ENCODE measurements at places on chromosomes 3 and 15.

- no peak for DNase-seq
Observed at GRCh38 chr3:190481779-190482178, 32.1 kb upstream of the TMEM207 start.

DNA sequence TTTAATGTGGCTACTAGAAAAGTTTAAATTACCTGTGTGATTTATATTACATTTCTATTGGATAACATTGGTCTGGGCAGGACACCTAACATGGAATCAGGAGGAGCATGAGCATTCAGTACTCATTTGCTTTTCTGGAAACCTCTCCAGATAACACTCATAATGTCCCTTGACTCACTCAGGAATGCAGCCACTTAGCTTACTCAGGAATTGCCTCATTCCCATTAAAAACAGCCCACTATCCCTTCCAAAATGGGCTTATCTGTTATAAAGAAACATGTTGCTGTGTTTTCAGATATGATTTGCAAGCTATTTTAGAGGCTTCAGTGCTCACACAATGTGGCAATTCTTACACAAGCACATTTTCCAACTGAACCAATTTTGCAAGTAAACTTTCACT lies 17.1 kb downstream of the GBE1 start:
- DNase-seq: no peak

DNA sequence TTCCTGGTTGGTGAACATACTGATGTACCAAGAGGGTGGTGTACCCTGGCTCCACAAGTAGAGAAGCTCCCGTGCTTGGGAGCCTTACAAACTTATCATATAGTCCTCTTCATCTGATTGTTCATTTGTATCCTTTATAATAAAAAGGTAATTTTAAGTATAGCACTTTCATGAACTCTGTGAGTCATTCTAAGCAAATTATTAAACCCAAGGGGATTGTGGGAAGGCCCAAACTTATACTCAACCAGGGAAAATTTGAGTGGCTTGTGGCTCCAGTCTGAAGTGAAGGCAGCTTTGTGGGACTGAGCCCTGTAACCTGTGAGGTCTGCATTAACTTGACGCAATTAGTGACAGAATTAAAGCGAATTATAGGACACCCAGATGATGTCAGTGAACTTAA lies 29.0 kb downstream of the TTBK2 start:
- DNase-seq: no peak

- DNase-seq: no peak
Observed at GRCh38 chr3:192875971-192876565, 41.6 kb downstream of the MB21D2 start.

GRCh38 chr15:42058791-42059190 lies 35.6 kb downstream of the PLA2G4D start:
- DNase-seq: peak; percentile 7

DNA sequence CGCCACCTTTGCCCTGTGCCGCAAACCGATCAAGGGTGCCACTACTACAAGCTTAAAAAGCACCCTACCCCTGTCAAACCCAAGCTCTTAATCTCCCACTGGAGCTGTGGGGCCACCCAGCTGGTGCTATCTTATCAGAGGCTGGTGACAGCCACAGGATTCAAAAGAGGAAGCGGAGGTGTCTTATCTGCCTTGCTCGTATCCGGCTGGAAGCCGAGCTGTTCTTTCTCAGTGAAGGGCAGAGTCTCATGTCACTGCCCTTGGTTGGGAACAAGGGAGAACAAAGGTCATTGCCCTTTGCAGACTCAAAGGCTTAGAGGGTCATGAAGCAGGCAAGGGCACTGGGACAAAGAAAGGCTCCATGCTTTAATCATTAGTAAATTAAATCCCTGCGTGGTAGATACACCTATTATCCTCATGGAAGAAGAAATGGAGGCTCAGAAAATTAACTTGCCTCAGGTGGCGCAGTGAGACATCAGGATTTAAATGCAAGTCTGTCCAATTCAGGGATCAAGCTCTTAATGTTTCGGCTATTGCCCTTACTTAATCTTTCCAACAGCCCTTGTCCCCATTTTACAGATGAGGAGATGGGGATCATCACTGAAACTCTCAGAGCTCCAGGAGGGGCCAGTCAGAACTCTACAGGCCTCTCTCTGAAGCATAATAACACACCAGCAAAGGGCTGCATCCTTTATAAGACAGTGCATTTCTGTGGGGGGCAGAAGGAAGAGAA lies 360.0 kb upstream of the PROK2 start:
- DNase-seq: no peak

DNA sequence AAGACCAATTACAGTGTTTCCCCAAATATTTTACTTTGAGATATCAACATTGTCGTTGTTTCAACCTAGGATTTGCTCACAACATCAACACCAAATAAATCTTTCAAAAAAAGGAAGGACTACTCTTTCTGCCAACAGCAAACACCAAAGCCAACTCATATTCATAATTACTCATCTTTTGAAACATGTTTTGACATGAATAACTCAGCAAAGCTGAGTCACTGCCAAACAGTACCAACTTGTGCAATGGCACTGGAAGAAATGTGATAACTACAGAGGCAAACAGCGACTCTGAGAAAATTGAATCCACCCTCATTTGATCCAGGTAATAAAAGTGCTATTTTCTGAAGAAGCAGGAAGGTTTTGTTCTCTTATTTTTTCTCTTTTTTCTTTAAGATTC lies 67.2 kb downstream of the PEX5L start:
- no peak for DNase-seq

DNA sequence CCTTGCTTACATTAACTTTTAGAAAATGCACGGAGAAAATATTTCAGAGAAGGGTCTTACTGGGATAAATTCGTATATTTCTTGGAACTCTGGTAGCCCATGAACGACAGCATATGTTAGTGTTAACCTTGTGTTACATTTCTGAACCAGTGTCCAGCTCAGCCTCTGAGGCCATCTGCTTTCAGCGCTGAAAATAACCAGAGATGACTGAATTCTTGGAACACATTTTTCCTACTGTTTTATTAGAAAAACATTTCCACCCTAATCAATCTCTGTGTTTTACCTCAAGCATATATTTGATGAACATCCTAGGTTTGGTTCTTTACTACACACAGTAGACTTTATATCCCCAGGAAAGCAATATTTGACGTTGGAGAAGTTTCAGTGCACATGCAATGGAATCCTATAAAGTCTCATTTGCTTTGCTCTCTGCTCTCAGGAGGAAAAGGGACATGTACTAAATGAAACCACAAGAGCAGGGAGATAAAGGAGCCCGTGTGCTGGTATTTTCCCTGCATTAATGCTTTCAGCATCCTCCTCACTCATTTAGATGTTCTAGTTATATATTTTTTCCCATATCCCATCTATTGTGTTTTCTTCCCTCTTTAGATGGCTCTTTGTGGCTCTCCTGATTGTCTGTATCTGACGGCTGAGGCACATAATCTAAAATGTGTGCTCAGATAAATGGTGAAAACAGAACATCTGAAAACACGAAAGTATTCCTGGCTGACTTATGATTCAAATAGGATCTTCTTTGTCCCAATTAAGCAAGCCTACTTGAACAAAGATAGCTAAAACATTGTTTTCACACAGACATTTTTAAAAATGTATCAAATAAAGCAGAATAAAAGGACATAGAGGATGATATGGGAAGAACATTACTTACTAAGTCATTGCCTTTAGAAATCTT lies 151.7 kb upstream of the KCNMB2 start:
- DNase-seq: no peak

DNA sequence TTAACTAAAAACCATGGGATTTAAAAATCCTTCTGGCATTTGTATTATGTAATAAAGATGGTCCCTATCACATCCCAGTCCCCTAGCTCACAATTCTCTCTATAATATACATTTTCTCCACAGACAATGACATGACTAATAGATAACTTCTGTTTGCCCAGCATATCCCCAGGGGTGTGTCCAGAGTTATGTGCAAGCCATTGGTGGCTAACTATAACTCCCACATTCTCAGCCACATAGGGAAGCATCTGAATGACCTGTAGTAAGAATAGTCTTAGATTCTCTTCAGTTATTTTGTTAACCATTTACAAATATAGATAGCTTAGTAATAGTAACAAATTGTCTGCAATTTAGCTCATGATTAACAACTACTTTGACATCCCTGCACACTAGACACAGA lies 52.2 kb upstream of the RBSN start:
- DNase-seq: no peak

DNA sequence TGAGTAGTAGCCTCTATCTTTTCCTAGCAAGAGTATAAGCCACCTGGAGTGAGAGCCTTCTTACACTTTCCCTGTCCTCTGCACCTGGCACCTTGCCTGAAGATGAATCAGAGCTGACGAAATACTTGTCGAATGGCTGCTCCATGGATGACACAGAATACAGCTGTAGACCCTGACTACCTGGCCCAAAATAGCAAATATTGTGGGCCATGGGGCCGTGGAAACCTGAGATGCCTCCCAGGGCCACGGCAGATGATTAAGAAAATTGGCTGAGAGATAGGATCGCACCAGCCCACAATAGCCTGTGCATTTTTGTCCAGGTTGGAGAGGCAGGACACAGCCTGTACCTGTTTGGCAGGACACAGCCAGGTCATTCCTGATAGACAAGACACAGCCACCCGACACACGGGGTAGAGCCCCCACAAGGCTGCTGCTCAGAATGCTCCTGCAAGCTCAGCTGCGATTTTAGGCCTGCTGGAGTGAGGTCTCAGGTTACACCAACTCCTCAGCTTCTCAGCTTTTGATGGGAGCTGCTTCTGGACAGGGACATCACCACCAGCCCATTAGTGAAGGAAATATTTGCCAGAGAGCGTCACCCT lies 22.9 kb upstream of the TPM1 start:
- DNase-seq: peak; percentile 57

DNA sequence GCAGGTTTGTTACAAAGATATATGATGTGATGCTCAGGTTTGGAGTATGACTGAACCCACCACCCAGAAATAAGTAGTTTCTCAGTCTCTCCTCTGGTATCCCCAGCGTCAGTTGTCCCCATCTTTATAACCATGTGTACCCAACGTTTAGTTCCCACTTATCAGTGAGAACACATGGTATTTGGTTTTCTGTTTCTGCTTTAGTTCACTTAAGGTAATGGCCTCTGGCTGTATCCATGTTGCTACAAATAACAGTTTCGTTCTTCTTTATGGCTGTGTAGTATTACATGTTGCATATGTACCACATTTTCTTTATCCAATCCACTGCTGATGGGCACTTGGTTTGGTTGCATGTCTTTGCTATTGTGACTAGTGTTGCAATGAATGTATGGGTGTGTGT lies 132.3 kb downstream of the LMLN start:
- DNase-seq: no peak

DNA sequence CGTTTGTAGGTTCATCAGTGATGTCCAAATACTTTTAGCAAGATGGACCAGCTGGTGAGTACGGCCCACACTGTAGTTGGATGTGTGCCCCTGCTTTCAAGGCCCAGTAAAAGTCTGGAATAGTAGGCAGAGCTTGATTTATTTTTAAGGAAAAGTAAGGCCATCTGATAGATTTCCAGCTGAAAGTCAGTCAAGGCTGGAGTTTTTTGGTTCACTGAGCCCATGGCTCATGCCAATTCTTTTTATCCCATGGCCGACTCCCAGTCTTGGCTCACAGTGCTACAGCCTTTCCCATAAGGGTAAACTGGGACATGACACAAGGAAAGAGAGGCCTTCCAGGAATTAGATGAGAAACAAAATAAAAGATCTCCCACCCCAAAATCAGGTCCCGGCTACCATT lies 13.5 kb downstream of the CCDC80 start:
- no peak for DNase-seq

GRCh38 chr15:39304931-39305728 lies 275.7 kb upstream of the THBS1 start:
- DNase-seq: no peak

GRCh38 chr3:170211668-170212067 lies 10.6 kb upstream of the PRKCI start:
- DNase-seq: no peak

DNA sequence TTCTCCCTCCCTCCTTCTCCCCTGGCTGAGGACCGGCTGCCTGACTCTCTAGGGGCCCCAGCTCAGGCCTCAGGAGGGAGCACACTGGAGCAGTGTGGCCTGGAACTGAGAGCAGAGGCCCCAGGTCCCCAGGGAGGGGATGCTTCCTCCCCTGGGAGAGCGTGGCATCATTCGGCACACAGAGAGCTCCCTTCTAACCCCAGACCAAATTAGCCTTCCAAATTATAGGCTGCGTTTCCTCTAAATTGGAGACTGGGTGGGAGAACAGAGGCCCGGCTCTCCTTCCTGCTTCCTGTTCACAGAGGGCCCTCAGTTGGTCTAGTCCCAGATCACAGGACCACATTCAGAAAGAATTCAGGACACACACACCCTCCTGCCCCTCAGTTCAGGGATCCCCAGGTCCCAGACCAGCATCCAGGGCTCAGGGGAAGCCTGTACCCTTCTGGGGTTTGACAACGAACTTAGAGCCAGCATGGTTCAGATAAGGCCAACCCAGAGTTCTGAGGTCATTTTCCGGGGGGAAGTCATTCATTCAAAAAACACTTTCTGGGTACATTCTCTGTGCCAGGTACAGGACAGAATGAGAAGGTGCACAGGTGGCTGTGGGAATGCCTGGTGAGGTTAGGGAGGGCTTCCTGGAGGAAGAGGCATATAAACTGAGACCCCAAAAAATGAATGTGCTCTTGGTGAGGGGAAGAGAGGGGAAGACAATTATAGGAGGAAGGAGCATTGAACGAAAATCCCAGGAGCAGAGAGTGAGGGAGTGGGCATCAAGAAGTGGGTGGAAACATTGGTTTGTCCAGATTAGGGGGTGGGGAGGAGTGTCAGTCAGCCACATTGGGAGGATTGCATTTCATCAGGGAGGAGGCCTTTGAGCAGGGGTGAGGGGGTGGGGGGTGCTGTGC lies 28.4 kb upstream of the RPL29 start:
- no peak for DNase-seq

GRCh38 chr3:32048487-32049182 lies 57.8 kb upstream of the GPD1L start:
- no peak for DNase-seq

GRCh38 chr3:123805504-123805903 lies 78.6 kb downstream of the MYLK start:
- DNase-seq: no peak

GRCh38 chr3:119969759-119970158 lies 124.5 kb downstream of the GSK3B start:
- no peak for DNase-seq

GRCh38 chr15:81216422-81216821 lies 19.7 kb downstream of the IL16 start:
- no peak for DNase-seq

DNA sequence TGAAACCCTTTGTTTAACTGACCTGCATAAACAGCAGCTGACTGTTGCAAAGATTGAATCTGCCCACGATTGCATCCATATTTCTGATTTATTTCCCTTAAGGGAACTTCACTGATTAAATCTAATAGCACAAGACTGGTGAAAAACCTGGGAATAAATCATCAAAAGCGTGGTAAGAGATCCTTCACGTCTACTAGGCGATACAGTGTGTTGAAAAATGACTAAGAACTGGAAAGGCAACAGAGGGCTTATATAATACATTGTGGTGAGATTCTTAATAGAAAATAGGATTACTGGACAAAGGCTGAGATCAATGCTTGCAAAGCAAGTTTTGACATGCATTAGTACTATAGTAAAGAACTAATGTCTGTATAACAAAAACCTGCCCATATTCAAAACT lies 49.0 kb downstream of the POLQ start:
- no peak for DNase-seq

GRCh38 chr3:188165596-188165995 lies 11.6 kb downstream of the LPP start:
- no peak for DNase-seq

GRCh38 chr3:195270079-195270816 lies 711 bp downstream of the XXYLT1 start:
- peak; percentile 73 for DNase-seq
